ENCODE measurements at places on chromosomes 6 and 20.

DNA sequence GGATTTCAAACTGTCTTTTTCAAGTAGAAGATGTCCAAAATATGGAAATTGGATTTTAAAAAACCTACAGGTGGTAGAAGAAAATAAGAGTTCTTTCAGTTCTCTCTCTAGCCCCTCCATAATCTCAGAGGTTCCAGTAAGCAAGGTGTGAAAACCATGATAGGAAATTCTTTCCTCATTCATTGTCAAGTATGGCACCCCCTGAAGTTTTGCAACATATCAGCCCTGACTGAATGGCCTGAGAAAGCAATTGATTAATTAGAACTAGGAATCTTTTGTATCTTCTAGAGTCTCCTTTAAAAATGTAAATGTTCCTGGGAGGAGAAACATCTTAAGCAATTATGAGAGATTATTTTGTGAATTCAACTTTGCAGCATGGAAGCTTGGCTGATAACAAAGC is 198.7 kb upstream of the STXBP5 start:
- no peak for DNase-seq
- no peaks in the 10 kb centered on the region for H3K27me3 ChIP-seq
- H3K36me3 ChIP-seq: no peaks in the 10 kb centered on the region
- no peaks in the 10 kb centered on the region for H3K4me1 ChIP-seq

GRCh38 chr20:3681931-3682781 is at the start of gene ADAM33:
Gene ADAM33 (minus strand): TSS chr20:3682010. CDS start chr20:3682004, 6 bp downstream.
- H3K27me3 ChIP-seq: peaks cover 4% of the 10 kb centered on the region
- H3K27ac ChIP-seq: peak within 1 kb of the TSS; percentile 45
- peak within 1 kb of the TSS; percentile 20 for H3K4me3 ChIP-seq
- H3K36me3 ChIP-seq: no peaks in the 10 kb centered on the region
- no peaks in the 10 kb centered on the region for H3K4me1 ChIP-seq

GRCh38 chr6:44661221-44662008 is 273.9 kb downstream of the CDC5L start:
- DNase-seq: peak; percentile 23
- no peaks in the 10 kb centered on the region for H3K27me3 ChIP-seq
- H3K36me3 ChIP-seq: no peaks in the 10 kb centered on the region

DNA sequence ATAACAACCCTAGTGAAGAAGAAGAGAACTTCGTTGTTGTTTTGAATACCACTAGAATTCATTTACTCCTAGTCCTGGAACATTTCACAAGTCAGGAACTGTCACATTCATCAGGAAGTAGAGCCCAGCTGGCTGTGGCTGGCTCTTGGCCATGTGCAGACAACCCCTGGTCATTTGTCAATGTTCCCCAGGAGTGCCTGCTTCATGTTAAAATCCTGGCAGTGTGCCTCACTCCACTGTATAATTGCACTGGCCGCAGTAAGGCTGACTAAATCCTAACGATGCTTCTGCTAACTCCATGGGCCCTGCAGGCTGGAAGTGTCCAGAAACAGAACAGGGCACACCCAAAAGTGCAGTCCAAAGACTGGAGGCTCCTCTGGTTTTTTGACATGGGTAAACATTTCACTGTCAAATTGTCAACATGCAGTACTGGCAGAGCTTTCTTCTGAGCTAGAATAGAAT is 41.5 kb upstream of the ADGRF1 start:
- peak; percentile 53 for DNase-seq
- H3K4me3 ChIP-seq: no peak overlapping the region
- no peaks in the 10 kb centered on the region for H3K36me3 ChIP-seq
- no peak overlapping the region for H3K27ac ChIP-seq
- H3K27me3 ChIP-seq: no peaks in the 10 kb centered on the region

DNA sequence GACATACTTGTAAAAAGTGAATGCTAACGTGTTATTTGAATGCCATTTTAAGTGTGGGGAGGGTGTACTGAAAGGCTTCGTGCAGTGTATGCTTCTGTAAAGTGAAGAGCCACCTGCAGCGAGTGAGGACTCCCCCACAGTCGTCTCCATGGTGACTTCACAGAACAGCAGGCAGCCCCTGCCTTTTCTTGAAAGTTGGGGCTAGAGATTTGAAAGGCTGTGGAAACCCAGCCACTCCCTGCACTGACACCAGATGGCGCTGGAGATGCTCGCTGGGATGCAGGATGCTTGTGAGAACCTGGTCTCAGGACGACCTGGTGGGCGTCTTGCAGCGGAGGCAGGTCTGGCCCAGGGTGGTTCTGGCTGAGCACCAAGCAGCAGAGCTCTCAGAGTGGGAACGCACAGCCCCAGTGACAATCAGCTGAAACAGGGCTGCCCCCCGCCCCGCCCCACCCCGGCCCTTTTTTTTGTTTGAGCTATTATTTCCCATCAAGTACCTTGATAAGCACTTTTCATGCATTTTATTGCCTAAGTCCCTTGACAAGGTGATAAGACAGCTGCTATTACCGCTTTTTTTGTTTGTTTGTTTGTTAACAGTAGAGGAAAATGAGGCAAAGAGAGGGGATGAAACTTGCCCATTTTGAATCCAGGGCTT is 150.3 kb downstream of the SYCP2 start:
- no peaks in the 10 kb centered on the region for H3K4me1 ChIP-seq
- DNase-seq: peak; percentile 64
- H3K27ac ChIP-seq: no peak overlapping the region
- H3K36me3 ChIP-seq: no peaks in the 10 kb centered on the region
- no peaks in the 10 kb centered on the region for H3K27me3 ChIP-seq

- DNase-seq: no peak
- no peak overlapping the region for H3K27ac ChIP-seq
- H3K36me3 ChIP-seq: no peaks in the 10 kb centered on the region
Observed at GRCh38 chr6:16318538-16318937, 80.2 kb downstream of the GMPR start.

DNA sequence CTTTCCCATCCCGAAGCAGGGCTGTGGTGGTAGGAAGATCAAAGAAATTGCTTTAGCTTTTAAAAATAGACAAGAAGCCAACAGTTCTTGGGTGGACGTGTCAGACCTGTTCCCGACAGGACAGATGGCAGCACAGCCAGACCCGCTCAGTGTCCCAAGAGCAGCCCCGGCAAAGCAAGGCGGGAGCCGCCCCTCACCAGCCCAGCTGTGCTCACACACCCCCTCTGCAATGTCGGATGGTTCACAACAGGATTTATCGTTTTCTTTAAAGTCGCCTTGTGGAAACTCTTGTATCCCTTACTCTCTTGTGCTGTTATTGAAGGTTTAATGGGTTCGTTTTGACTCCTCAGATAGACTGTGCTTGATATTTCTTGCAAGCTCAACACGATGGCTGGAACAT is 302.4 kb downstream of the THBS2 start:
- DNase-seq: no peak
- H3K4me1 ChIP-seq: no peaks in the 10 kb centered on the region

GRCh38 chr6:19181211-19181610 is 656.0 kb upstream of the ID4 start:
- no peak for DNase-seq
- H3K4me1 ChIP-seq: no peaks in the 10 kb centered on the region
- no peak overlapping the region for H3K4me3 ChIP-seq
- H3K27ac ChIP-seq: peak overlapping the region; percentile 44
- no peaks in the 10 kb centered on the region for H3K27me3 ChIP-seq
- no peaks in the 10 kb centered on the region for H3K36me3 ChIP-seq

DNA sequence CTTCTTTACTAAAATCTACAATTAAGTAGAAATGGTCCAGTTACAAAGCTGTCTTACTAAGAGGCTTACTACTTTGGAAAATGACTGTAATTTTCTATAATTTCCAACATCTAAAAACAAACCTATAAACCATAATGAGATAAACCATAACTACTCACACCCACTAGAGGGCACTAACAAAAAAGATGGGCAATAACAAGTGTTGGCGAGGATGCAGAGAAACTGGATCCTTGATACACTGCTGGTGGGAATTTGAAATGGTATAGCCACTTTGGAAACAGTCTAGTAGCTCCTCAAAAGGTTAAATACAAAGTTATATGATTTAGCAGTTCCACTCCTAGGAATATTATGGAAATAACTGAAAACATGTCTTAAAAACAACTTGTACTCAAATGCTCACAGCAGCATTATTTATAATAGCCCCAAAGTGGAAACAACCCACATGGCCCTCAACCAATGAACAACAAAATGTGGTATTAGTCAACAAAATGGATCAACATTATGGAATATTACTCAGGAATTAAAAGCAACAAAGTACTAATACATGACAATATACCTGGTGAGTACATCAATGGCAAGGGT is 50.6 kb downstream of the GJA10 start:
- no peaks in the 10 kb centered on the region for H3K27me3 ChIP-seq
- no peak overlapping the region for H3K4me3 ChIP-seq
- H3K4me1 ChIP-seq: peaks cover 5% of the 10 kb centered on the region

DNA sequence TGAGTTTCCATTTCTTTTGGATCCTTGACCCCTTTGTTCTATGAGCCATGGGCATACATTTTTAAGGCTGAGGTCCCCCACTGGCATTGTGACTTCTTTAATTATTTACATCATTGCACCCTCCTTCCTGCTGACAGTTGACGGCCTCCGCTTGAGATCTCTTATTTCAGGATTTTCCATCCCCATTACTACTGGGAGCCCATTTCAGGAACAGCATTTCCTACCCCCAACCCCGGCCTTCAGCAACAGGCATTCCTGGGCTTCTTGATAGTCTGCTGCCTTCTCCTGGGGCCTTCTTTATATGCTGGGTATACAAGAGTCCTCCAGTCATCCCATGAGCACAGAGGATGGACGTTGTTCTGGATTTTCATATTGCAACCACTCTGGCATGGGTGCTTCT is 3.8 kb downstream of the ULBP1 start:
- H3K27ac ChIP-seq: no peak overlapping the region
- no peak for DNase-seq
- H3K36me3 ChIP-seq: no peaks in the 10 kb centered on the region
- peaks cover 29% of the 10 kb centered on the region for H3K27me3 ChIP-seq
- H3K4me1 ChIP-seq: peaks cover 20% of the 10 kb centered on the region

All from small intestine (tissue), 16 donors.